ENCODE measurements at places on chromosomes 4 and X.
A peak's percentile ranks its signal among the peaks of the same experiment; 100 is the strongest.

GRCh38 chrX:44843318-44843702 lies 511 bp upstream of the DUSP21 start:
- DNase-seq: no peak

DNA sequence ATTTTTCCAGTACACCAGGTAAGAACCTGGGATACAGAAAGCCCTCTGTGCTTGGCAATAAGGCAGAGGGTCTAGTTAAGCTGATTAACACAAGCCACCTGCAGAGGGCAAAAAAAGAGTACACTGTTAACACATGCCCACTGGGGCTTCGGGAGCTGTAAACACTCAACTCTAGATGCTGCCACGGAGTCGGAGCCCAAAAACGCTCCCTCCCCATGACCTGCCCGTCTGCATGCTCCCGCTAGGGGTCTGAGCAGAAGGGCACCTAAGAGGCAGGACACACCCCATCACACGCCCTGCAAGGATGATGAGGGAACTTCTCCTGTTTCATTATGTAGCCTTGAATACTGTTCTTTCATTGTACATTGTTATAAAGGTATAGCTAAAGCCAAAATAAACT lies 715.6 kb upstream of the AADAT start:
- no peak for DNase-seq

DNA sequence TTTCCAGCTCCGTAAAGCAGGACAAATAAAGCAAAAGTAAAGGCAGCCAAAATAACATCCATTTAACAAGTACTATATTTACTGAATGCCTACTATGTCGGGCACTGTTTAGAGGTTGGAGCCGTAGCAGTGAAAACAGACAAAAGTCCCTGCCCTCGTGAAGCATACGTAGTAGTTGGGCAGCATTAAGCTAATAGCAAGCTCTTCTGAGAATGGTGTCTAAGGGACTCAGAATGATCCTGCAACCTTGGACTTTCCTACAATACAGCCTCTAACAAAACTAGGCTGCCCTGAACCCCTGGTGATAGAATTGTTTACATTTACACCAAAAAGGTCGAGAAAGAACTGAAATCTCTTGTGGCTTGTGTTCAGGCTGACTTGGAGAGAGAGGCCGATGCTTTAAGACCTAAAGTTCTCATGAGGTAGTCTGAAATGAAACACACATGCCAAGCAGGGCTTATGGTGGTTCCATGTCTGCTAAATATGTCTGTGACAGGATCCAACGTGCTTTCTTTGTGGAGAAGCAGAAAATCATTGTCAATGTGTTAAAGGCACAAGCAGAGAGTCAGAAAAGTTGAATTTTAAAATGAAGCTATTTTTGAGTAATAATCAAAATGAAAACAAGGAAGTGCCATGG lies 898 bp upstream of the PDGFC start:
- no peak for DNase-seq

- DNase-seq: no peak
Measured at GRCh38 chr4:121690001-121690400, 6.8 kb downstream of the ANXA5 start.

GRCh38 chr4:111937368-111937767 lies 207.9 kb upstream of the FAM241A start:
- DNase-seq: peak; percentile 69

DNA sequence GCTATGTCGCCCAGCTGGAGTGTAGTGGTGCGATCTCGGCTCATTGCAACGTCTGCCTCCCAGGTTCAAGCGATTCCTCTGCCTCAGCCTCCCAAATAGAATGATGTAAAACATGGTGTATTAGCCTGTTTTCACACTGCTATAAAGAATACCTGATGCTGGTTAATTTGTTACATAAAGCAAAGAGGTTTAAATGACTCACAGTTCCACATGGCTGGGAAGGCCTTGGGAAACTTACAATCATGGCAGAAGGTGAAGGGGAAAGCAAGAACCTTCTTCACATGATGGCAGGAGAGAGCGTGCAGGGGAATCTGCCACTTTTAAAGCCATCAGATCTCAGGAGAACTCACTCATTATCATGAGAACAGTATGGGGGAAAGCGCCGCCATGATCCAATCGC lies 1191.8 kb downstream of the ARAP2 start:
- DNase-seq: no peak

DNA sequence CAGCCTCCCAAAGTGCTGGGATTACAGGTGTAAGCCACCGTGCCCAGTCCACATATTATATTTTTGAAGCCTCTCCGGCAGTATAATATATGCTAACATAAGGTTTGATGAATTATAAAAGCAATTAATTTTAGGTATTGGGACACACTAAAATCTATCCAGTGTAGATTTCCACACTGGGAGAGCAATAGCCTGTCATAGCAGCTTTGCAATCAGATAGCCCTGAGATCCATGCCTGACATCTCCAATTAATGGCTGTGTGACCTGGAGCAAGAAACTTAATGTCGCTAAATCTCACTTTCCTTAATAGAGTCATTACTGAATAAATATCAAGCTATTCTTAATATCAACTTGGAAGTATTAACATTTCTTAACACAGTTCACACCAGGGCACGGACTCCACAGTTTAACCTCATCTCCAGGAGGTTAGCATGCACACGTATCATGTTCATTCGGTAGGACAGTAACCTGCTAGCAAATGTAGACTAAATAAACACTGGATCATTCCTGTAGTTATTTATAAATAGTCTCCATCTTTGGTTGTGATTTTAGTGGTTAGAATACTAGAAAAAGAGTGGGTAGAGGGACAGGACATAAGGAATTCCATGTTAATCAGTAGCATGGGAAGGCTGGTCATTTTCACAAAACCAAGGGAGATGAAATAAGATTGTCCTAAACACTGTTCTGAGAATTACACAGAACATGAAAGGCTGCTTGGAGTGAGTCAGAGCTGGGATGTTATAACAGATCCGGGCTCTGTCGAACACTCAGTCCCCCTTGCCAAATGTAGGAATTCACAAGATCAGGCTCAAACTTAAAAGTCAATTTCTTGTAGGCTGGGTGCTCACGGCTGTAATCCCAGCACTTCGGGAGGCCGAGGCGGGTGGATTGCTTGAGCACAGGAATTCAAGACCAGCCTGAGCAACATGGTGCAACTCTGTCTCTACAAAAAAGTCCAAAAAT lies 254.7 kb downstream of the PALLD start:
- no peak for DNase-seq

All from SK-N-DZ (cell line).